Left ventricle myocardium superior (tissue), 1 donor: ENCODE measurements at places on chromosomes 11 and 22. TPM values are rescaled to one million over a fixed set of nuclear protein-coding genes. Genes with fewer than 3 reads are reported as not detected.

TMPRSS6 gene
- not detected for total RNA-seq

TEX12 gene
- total RNA-seq = not detected

KCNE3 gene
- total RNA-seq = 2.3 TPM

TTC28 gene
- 17.0 TPM for total RNA-seq

OR8D1 gene
- total RNA-seq = not detected

CCDC15 gene
- 0.25 TPM for total RNA-seq

DNA sequence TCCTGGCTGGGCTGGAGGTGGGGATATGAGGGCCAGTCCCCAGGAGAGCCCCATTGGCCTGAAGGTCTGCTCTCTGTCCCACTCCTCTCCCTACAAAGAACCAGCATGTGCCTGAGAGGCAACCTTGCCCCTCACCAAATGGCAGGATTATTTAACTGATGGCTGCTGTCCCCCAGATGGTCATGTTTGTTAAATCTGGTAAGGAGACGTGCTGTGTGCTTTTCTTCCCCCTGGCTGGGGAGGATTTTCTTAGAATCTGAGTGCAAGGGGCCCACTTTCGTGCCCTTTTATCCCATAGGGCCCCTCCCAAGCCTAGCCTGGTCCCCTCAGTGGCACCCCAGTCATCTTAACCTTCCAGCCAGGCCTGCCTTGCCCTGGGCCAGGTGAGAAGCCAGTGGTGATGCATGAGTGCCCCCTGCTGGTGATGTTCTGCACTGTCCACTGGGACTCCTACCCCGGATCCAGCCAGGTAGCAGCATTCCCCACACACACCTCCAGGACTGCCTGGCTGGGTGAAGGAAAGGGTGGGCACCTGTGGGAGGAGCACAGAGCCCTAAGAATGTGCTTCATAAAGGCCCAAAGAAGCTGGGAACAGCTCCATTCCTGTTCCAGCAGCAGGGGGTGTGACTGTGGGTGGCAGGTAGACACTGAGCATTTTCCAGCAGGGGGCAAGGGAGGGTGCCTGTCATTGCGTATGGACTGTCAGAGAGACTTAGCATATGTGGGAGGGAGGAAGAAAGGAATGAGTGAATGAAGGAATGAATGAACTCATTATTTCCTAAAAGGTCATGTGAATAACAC, 28.9 kb downstream of the MFNG start:
- DNase-seq = peak; percentile 74

DNA sequence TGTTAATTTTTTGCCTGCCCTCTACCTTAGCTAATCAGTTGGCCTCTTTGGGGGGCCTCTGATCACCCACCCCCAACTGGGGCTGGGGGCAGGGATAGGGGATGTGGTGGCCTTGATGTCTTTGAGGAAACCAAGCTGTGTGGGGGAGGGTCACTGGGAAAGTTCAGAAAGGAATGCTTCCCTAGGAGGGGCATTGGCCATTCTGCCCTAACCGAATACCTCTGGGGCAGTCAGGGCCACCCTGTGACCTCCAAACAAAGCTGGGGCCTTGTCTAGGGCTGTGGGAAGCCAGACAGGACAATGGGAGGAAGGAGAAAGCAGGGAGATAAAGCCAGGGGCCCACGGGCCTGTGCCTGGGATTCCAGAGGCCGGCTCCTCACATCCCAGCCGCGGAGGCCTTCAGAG, 97.5 kb downstream of the TSPAN18 start:
- DNase-seq = no peak

DNA sequence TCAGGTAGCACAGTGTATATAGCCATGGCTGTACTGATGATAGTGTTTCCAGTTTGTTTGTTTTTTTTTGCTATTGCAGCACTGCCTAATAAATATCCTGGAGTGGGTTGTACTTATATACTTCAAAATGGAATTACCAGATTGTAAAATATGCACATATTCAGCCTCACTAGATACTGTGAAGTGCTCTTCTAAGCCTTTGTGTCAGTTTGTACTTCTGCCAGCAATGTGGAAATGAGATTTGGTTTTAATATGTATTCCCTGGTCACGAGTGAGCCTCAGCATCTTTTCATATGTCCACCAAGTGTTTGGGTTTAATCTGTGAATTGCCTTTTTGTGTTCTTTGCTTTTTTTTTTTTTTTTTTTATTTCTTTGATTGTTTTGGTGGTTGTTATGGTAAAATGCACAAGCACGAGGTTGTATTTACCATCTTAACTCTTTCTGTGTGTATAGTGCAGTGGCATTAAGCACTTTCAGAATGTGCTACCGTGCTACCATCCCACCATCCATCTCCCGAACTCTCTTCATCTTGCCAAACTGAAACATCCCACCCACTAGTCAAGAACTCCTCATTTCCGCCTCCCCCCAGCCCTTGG, 34.9 kb downstream of the ST3GAL4 start:
- no peak for DNase-seq

GRCh38 chr11:110362971-110363509, 66.6 kb upstream of the RDX start:
- DNase-seq = no peak

GRCh38 chr11:78555592-78555991, 19.1 kb downstream of the NARS2 start:
- no peak for DNase-seq

- no peak for DNase-seq
These were observed 19.2 kb upstream of the PPARA start for GRCh38 chr22:46131151-46131587.

GRCh38 chr22:20952544-20953341, 14.3 kb upstream of the AIFM3 start:
- DNase-seq = no peak

DNA sequence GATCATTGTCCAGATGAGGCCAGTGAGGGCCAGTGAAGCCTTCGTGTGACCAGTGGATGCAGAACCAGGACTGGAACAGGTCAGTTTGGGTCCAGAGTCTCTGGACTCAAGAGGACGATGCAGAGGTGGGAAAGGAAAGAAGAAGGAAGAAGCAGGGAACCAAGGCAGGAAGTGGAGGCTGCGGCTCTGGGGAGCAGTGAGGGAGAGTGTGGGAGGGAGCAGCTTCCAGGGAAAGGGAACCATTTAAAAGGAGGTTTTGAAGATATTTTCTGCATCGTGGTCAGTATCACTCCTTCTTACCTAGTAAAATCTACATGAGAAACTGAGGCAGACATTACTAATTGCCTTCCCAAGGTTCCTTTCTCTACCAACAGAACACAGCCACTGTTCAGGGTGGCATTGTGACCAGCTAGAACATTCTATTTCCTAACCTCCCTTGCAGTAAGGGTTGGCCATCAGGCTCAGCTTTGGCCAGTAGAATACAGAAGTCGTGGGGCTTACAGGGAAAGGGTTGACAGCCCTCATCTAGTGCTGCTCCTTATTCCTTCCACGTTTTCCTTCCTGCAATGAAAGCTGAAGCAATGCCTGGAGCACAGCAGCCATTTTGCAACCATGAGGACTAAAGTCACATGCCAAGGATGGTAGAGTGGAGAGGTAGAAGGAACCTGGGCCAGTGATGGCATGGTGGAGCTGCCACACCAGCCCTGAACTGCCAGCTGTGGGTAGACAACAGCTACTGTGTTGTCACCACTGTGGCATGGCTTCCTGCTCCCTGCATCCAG, 29.1 kb upstream of the LINC01488 start:
- peak; percentile 17 for DNase-seq

DNA sequence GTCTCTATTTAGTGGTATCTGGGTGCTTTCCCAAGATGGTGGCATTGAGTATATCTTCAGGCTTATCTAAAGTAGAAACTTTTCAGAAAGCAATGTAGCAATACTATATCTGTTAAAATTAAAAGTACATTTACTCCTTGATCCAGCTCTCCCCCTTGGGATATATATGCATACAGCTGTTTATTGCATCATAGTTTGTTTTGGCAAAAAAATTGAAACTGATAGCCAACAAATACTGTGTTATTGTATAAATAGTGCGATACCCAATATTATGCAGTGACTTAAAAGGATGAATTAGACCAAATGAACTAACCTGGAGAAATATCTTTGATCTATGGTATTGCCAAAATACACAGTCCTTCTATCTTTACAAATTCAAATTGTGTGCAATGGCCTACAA, 8.4 kb upstream of the OR10A3 start:
- DNase-seq = no peak

DNA sequence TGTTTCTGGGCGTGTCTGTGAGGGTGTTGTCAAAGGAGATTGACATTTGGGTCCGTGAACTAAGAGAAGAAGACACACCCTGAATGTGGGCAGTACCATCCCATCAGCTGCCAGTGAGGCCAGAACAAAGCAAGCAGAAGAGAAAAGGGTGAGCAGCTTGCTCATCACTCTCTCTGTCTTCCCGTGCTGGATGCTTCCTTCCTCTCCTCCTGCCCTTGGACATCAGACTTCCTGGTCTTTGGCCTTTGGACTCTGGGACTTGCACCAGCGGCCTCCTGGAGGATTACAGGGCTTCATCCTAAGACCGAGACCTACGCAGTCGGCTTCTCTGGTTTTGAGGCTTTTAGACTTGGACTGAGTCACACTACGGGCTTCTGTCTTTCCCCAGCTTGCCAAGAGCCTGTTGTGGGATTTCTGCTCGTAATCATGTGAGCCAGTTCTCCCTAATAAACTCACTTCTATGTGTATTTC, 18.8 kb downstream of the APOL2 start:
- DNase-seq = no peak

GRCh38 chr11:108825381-108825780, 160.5 kb downstream of the DDX10 start:
- no peak for DNase-seq

GRCh38 chr11:116257092-116257491, 515.7 kb downstream of the BUD13 start:
- no peak for DNase-seq

DNA sequence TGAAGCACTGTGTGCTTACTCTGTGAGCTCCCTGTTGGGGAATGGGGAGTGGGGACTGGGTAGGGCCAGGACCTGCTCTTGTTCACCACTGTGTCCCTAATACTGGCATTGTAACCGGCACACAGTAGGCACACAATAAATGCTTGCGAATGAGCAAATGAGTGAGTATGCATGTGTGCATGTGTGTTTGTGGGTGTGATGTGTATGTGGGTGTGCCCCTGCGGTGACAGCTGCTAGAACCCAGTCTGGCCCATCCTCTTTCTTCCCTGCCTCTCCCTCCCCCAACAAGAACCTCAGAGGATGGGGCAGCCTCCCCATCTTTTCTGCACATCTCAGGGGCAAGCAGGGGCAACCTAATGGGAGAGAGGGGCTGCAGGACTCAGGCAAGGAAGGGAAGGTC, 90.5 kb downstream of the MN1 start:
- no peak for DNase-seq

- peak; percentile 65 for DNase-seq
These were observed 152.8 kb upstream of the ZBED5 start for GRCh38 chr11:11010624-11011127.

DNA sequence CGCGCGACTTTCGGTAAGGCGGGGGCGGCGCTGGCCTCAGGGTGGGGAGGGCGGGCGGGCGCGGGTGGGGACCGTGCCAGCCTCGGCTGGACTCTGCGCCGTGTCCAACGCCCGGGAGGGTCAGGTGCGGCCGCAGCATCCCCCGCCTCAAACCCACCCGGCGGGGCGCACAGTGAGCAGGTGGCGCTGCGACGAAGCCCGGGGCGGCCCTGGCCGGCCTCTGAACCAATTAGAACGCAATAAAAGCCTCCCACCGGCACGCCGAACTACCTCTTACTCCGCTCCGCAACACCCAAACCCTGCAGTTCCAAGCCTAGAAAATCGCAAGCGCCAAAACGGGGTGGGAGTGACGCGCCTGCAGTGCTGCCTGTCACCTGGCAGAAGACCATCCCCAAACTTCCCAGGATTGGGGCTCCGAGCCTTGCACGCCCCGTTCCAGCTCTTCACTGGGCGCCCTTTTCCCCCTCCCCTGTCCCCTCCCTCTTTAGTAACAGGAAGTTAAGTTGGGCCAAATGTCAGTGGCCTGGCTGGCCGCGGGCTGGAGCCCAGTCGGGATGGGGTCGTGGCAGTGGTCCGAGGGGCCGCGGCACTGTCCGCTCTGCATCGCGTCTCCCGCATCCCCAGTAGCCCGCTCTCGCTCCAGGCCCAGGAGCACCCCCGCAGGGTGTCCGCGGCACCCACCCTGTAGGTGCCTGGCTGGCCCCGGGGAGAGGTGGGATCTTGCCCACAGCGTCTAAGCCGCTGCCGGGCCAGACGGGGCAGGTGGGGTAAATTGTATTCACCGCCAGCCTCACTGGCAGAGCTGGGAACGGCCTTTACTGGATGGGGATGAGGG, 541 bp downstream of the MICAL2 start:
- peak; percentile 60 for DNase-seq

DNA sequence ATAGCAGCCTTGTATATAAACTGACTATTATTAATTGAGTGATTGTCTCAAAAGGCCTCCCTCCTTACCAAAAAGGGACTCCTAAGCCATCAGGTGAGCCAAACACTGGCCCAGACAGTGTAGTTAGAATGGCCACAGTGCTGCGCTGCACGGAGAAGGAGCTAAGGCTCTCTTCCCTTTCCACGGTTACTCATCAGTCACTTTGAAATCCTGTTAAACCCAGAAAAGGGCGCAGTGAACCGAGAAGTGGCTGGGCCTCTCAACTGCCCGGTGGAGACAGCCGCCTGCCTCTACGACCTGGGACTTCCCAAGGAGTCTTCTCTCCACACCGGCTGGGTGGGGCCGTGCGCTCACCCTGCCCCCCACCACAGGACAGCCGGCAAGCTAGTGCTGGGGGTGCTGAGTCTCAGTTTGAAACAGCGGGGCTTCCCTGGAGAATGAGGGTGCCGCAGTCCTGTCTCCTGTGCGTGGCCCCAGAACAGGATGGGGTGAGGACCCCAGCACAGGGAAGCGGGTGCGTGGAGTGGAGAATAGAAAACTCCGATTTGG, 1.3 kb downstream of the MYH9 start:
- DNase-seq = peak; percentile 55

DNA sequence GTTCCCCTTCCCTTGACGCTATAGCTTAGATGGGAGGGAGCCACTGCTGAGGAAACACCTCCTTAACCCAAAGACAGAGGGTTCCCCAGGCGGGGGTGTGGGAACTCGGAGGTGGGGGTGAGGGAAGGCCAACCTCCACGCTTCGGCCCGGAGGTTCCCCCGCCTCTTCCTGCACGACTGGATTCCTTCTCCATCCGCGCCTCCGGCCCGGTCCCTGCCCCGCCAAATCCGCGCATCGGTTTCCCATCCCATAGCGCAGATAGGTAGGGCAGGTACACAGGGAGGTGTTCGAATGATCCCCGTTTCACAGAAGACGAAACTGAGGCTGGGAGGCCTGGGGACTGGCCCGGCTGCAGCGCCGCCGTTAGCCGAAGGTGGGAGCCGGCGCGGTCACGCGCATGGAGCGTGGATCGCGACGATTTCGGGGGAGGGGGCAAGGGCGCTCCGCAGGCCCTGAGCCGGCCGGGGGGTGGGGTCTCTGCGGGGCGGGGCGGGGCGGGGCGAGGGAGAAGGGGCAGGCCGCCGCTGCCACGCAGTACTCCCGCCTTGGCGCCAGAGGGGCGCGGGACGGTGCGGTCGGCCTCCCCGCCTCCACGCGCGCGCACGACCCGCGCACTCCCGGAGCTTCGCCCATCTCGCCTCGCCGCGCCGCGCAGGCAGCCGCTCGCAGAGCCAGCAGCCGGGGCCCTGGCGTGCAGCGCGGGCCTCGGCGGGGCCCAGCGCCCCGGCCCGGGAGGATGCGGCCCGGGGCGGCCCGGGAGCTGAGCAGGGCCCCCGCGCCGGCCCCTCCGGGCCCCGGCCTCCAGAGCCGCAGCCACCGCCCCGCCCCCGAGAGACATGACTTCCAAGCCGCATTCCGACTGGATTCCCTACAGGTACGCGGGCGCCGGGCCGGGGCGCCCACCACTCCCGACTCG, at the start of gene TUB:
Gene TUB (plus strand): TSS at position 538 of the 917 bp plus-strand sequence. CDS start 300 bp downstream, at position 838.
- peak; percentile 56 for DNase-seq

- DNase-seq = no peak
These were observed 146.2 kb upstream of the ZBED5 start for GRCh38 chr11:11004069-11004468.

GRCh38 chr22:33438273-33438672, 380.1 kb upstream of the SYN3 start:
- DNase-seq = no peak

GRCh38 chr11:130606178-130606577, 157.7 kb downstream of the ADAMTS15 start:
- no peak for DNase-seq
